ENCODE measurements at places on chromosomes 16 and 17. TPM values are rescaled to one million over a fixed set of nuclear protein-coding genes. Genes with fewer than 3 reads are reported as not detected.

GRCh38 chr16:12158428-12158827 is 181.9 kb downstream of the SNX29 start:
- peaks cover 35% of the 10 kb centered on the region for H3K4me1 ChIP-seq
- no peak overlapping the region for H3K4me3 ChIP-seq
- DNase-seq = no peak
- no peaks in the 10 kb centered on the region for H3K27me3 ChIP-seq
- H3K36me3 ChIP-seq = peaks cover 4% of the 10 kb centered on the region

GRCh38 chr16:1620391-1620790 is 8.2 kb downstream of the CRAMP1 start:
- H3K36me3 ChIP-seq = peaks cover 38% of the 10 kb centered on the region
- H3K27ac ChIP-seq = no peak overlapping the region
- H3K4me1 ChIP-seq = peaks cover 4% of the 10 kb centered on the region
- H3K27me3 ChIP-seq = no peaks in the 10 kb centered on the region
- DNase-seq = no peak

DNA sequence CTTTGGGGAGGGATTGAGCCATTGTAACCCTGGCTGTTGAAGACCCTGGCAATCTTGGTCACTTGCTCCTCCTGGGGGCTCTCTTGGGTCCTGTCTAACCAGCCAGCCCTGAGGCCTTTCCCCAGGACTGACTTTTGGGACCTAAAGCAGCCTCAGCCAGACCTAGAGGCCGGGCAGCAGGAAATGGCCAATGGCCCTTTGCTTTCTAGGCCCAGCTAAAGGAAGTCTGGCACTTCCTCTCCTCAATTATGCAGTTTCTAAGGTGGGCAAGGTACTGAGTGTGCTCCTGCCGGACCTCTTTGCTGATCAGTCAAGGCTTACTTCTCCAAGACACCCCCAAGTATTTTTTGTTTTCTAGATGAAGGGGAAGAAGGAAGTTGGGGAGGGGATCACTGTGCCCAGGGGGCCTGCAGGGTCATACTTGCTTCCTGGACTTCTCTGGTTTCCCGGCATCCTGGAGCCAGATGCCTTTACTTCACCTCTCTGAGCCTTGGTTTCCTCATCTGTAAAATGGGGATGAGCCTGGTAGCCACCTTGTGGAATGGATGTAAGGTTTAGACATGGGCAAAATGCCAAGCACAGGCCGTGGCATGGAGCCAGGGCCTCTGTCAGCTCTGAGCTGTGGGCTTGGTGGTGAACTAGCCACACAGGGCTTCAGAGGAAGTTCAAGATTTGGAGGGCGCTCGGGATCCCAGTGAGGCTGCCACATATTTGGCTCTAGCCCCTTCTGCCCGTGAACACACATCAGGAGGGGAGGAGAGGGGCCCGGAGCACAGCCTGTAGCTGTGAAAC is 8.6 kb downstream of the CX3CL1 start:
- no peaks in the 10 kb centered on the region for H3K27me3 ChIP-seq
- DNase-seq = no peak
- no peaks in the 10 kb centered on the region for H3K4me1 ChIP-seq
- H3K27ac ChIP-seq = no peak overlapping the region
- H3K4me3 ChIP-seq = no peak overlapping the region

GRCh38 chr16:23491490-23492391 is 18.6 kb downstream of the GGA2 start:
- H3K27ac ChIP-seq = no peak overlapping the region
- H3K36me3 ChIP-seq = peaks cover 79% of the 10 kb centered on the region
- H3K4me1 ChIP-seq = peaks cover 15% of the 10 kb centered on the region
- DNase-seq = no peak
- no peaks in the 10 kb centered on the region for H3K27me3 ChIP-seq
- H3K4me3 ChIP-seq = no peak overlapping the region

SPATA32 gene
- total RNA-seq = not detected

CLEC18C gene
- 0.57 TPM for total RNA-seq

All from kidney (tissue), 22 donors.